ENCODE measurements at places on chromosomes 6 and 20.

DNA sequence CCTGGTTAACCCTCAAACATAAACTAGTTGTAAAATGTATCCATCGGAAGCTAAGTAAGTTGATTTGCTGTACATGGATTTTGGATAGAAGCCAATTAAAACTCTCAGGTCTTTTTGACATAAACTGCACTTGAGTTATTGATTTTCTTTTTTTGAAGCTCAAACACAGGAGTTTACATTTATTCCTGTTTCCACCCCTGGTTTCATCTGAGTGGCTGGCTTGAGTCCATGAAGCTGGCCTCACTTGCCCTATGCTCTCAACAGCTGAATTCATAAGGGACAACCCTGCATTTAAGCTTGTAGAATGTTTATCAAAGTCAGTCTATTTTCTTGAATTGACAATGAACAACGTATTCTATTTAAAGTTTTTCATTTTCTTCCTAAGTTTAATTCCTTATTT is 58.1 kb upstream of the PLEKHG1 start:
- H3K27me3 ChIP-seq = peaks cover 23% of the 10 kb centered on the region
- no peak for DNase-seq
- H3K36me3 ChIP-seq = no peaks in the 10 kb centered on the region
- H3K4me1 ChIP-seq = no peaks in the 10 kb centered on the region

- H3K4me1 ChIP-seq = no peaks in the 10 kb centered on the region
- H3K4me3 ChIP-seq = no peak overlapping the region
- H3K27ac ChIP-seq = no peak overlapping the region
- no peaks in the 10 kb centered on the region for H3K36me3 ChIP-seq
These were observed 151.7 kb downstream of the GRIK2 start for GRCh38 chr6:101545191-101545590.

GRCh38 chr6:69791065-69791471 is 5.7 kb downstream of the LMBRD1 start:
- no peak for DNase-seq
- H3K36me3 ChIP-seq = peaks cover 14% of the 10 kb centered on the region
- no peaks in the 10 kb centered on the region for H3K27me3 ChIP-seq
- no peak overlapping the region for H3K4me3 ChIP-seq
- peaks cover 15% of the 10 kb centered on the region for H3K4me1 ChIP-seq

DNA sequence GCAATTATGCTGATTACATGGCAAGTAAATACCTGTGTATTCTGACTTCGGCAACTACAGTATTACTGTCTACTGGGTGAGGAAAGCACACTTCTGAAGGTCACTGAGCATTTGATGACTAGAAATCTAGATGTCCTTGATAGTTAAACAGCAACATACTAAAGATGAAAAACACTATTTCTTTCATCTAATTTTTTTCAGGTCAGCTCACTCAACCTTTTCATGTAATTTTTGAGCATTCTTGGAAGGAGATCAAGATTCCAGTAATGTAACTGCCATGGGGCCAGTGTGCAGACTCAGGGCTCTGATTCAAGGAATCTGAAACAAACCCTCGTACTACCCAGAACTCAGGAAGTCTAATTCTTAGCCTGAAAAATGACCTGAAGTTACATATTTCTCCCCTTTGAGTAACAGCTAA is 222.6 kb upstream of the TAB2 start:
- peak overlapping the region; percentile 15 for H3K4me3 ChIP-seq
- peaks cover 3% of the 10 kb centered on the region for H3K36me3 ChIP-seq
- DNase-seq = peak; percentile 69
- H3K27ac ChIP-seq = peak overlapping the region; percentile 88

DNA sequence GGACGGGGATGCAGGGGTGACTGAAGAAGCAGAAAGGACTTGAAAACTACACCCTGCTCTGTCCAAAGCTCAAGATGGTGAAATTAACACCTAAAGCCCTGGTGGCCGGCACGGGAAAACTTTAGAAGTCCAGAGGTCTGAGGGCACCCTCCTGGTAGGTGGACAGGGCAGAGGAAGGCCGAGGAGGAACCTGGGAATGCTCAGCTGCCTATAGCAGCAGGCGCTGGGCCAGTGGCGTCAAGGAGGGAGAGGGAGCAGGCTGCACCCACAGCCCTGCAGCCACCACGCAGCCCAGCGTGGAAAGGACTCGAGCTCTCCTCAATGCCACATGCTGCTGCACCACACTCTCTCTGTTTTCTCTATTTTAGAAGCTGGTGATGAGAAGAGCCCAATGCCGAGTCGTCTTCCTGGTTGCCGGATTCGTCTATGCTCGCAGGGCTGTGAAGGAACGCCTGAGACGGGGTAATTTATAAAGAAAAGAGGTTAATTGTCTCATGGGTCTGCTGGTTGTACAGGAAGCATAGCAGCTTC is 248.3 kb upstream of the AFDN start:
- no peaks in the 10 kb centered on the region for H3K27me3 ChIP-seq
- H3K36me3 ChIP-seq = no peaks in the 10 kb centered on the region
- no peaks in the 10 kb centered on the region for H3K4me1 ChIP-seq
- no peak overlapping the region for H3K4me3 ChIP-seq
- no peak overlapping the region for H3K27ac ChIP-seq

DNA sequence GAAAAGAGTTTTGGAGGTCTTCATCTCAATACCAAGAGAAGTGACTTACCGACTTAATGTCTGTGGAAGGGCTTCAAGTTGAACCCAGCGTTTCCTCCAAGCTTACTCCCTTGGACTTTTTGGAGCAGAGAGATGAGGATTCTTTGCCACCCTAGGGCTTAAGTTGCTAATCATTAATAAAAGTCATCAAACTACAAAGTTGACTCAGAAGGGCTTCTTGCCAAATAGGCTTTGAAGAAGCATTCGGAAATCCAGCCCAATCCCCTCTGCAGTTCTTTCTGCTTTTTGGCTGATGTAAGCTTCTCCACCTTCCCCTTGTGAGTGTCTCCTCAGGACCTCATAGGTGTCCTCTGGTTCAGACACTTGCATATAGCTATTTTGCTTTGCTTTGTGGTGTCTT is at the start of gene SLC17A3:
TSS of gene SLC17A3 (minus strand) at position 126 of the 400 bp plus-strand sequence. CDS start 5,856 bp downstream, outside the sequence.
- H3K27me3 ChIP-seq = peaks cover 6% of the 10 kb centered on the region
- no peak within 1 kb of the TSS for H3K4me3 ChIP-seq
- no peaks in the 10 kb centered on the region for H3K36me3 ChIP-seq
- H3K4me1 ChIP-seq = peaks cover 4% of the 10 kb centered on the region

GRCh38 chr6:45493761-45494160 is 116.0 kb upstream of the SUPT3H start:
- H3K4me3 ChIP-seq = no peak overlapping the region
- peaks cover 80% of the 10 kb centered on the region for H3K4me1 ChIP-seq
- peaks cover 22% of the 10 kb centered on the region for H3K36me3 ChIP-seq
- no peaks in the 10 kb centered on the region for H3K27me3 ChIP-seq
- no peak for DNase-seq

- no peak overlapping the region for H3K4me3 ChIP-seq
- H3K4me1 ChIP-seq = no peaks in the 10 kb centered on the region
- no peak overlapping the region for H3K27ac ChIP-seq
- peaks cover 14% of the 10 kb centered on the region for H3K27me3 ChIP-seq
- H3K36me3 ChIP-seq = no peaks in the 10 kb centered on the region
These were observed 125.3 kb upstream of the PROKR2 start for GRCh38 chr20:5442101-5442500.

Data from DND-41 (cell line).